ENCODE measurements at places on chromosomes 12 and 14.

DNA sequence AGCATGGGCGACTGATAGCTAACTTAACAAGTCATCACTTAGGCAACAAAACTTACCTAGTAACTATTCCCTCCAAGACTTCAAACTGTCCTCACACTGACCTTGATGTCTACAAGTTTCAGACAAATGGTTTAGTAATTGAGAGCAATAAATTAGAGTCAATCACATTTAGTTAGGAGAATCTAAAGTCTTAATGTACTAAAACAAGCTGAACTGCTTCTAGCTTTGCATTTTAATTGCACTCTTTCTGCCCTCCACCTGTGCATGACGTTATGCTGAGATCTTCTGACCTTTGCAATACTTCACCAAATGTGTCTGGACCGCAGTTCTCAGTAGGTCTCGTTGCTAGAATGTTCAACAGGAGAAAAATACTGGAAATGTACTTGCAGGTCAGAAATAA is 158.0 kb downstream of the PIK3C2G start:
- DNase-seq = no peak

- no peak for DNase-seq
Measured at GRCh38 chr14:45144658-45145057, 8.9 kb downstream of the FANCM start.

- DNase-seq = no peak
Measured at GRCh38 chr12:30826276-30826675, 71.5 kb upstream of the CAPRIN2 start.

DNA sequence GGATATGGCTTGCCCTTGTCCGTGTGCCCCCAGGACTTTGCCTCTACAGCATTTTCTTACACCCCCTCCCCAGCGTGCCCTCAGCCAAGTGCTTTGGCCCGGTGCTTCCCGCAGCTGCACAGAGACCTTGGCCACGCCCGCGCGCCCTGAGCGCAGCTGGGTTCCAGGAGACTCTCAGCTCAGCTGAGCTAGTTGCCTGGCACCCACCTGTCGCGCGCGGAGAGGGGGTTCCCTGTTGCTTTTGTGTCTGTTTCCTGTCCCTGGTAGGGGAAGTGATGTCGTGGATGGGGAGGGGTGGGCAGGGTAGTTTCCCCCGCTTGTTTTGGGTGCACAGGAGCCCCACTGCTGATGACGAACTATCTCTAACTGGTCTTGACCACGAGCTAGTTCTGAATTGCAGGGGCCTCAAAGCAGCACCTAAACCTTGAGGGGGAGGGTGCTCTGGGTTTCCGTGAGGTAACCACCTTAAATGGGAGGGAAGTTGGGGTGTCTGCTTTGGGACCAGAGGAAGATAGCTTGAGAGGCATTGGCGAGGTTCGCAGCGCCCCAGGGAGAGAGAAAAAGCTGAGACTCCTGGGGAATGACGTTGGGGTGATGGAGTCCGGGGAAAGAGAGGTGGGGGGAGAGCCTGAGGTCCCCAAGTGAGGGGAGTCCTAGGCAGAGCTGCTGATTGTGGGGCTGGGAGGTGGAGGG is 1.5 kb downstream of the DIO3 start:
- peak; percentile 22 for DNase-seq

DNA sequence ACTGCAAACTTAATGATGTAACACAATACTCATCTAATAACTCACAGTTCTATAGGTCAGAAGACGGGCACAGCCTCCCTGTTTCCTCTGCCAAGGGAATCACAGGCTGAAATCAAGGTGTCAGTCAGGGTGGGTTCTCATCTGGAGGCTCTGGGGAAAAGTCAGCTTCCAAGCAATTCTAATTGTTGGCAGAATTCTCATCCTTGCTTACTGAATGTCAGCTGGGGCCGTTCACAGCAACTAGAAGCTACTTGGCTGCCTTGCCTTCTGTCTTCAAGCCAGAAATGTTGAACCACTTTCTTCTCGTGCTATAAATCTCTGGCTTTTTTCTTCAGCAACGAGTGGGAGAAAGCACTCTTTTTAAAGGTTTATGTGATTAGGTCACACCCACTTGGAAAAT is 80.1 kb upstream of the PDZRN4 start:
- no peak for DNase-seq

DNA sequence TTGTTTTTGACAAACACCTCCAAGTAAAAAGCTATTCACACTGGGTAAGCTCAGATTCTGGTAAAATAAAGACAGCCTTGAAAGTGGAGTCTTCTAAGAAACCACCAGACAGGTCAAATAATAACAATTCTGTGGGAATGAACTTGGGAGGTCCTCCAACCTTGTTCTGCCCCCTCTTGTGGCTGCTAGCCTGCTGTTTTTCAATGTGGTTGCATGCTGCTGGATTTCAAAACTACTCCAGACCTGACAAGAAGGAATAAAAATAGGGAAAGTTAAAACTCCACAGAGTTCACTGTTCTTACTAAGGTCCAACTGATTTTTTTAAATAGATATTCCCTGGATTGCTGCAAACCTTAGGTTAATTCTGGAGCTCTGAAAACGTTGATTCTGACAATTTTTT is 32.2 kb upstream of the RIN3 start:
- DNase-seq = no peak

GRCh38 chr12:3432868-3433267 is 58.1 kb upstream of the PRMT8 start:
- no peak for DNase-seq

DNA sequence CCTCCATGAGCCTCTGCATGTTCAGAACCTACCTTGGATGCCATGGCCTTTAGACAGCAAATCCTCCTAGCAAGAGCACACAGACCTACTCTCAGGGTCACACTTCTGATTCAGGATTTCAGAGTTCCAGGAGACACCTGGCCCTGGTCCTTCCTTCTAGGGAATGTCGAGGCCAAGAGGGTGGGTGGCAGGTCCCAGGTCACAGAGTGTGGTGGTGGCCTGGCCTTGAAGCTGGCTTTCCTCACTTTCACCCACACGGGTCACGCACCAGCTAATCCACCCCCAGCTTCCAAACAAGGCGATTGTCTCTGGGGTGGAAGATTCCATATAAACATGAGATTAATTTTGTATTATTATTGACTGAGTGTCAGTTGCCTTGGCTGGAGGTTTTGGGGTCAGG is 328.3 kb upstream of the RTL1 start:
- no peak for DNase-seq

- DNase-seq = no peak
Measured at GRCh38 chr14:29240066-29240465, 473.5 kb downstream of the FOXG1 start.

DNA sequence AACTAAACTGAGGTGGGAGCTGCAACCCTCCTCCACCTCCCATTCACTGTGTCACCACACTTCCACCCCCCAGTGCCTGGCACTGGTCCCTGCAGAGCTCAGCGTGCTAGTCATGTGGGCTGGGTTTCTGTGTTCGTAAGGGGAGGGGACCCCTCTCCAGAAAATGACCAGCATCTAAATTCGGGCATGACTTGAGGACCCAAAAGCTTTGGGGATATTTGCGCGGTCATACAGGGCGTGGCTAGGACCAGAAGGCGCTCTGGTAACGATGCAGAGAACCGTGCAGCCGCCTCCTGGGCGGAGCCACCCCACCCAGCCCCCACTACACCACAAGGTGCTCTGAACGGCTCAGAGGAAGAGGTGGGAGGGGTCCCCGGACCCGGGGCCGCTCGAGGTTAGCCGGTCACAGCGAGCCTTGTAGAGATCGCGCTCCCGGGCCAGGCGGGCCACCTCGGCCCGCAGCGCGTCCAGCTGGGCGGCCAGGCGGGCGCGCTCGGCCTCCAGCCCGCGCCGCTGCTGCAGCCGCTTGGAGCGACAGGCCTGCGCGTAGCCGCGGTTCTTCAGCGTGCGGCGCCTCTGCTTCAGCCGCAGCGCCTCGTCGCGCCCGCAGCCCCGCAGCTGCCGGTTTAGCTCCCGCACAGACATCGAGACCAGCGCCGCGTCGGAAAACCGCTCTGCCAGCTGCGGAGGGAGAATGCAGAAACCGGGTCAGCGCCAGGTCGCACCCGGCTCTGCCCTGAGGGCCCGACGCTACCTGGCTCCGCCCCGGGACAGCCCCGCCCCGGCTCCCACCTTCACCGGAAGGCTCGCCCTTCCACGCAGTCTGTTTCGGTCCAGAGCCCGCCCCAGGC is 9.8 kb downstream of the CPNE6 start:
- peak; percentile 84 for DNase-seq

- DNase-seq = no peak
Measured at GRCh38 chr14:33686856-33687255, 264.0 kb downstream of the EGLN3 start.

GRCh38 chr12:40989785-40990184 is 198.3 kb upstream of the PDZRN4 start:
- DNase-seq = no peak

DNA sequence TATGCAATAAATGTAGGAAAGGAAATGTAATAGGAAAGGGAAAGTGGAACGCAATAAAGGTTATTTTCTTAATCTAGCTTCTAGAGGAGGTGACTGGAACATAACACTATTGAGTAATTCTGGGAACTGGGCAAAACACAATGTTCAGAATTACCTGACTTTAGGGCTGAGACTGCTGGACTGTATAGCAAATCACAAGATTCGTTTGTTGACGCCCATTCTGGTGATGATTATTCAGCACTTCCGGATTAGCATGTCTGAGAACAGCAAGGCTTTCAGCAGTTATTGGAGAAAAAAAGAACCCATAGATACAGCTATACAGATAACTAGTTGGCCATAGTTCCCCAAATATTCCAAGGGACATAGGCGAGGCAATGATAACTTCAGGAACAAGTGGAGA is 2.3 kb upstream of the KLRD1 start:
- no peak for DNase-seq

- DNase-seq = peak; percentile 75
Measured at GRCh38 chr14:105019861-105020814, 745 bp downstream of the CDCA4 start.

- DNase-seq = peak; percentile 33
Measured at GRCh38 chr12:110647631-110648040, 33.7 kb downstream of the TCTN1 start.

- DNase-seq = no peak
Measured at GRCh38 chr14:55899531-55899930, 218.7 kb upstream of the PELI2 start.

DNA sequence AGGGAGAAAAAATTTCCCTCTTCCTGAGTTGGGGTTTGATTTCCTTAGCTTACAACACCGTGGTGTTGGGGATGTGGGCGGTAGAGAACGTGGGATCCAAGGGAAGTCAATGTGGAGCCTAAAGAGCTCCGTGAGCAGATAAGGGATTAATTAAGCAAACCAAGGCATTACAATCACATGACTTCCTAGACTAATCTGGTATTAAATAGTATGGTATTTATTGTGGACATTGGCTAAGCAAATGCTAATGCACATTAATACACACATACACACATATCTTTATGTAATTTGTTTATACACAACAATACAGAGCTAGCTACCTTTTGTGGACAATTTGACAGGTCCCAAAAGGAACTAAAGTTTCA is 791 bp upstream of the RNF41 start:
- no peak for DNase-seq

DNA sequence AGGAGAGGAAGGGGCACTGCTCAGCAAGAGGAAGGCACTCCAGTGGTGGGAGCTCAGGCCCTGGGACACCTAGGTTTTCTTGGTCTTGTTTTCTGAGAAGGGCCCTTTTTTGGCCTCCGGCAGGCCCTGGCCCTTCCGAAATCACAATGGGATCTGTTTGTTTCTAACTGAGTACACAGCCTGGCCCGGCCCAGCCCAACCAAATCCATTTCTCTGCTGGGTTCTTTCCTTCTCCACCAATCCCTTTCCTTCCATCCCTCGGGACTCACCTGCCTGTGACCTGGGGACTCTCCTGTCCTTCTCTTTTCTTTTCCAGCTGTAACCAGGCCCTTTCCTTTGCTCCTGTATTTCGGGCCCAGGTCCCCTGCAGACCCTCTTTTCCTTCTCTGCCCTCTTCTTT is 18.6 kb downstream of the TEAD4 start:
- DNase-seq = no peak

- DNase-seq = no peak
Measured at GRCh38 chr14:103451401-103451800, 66.2 kb downstream of the MARK3 start.

- DNase-seq = no peak
Measured at GRCh38 chr14:21558703-21559170, 21.1 kb downstream of the OR10G3 start.

DNA sequence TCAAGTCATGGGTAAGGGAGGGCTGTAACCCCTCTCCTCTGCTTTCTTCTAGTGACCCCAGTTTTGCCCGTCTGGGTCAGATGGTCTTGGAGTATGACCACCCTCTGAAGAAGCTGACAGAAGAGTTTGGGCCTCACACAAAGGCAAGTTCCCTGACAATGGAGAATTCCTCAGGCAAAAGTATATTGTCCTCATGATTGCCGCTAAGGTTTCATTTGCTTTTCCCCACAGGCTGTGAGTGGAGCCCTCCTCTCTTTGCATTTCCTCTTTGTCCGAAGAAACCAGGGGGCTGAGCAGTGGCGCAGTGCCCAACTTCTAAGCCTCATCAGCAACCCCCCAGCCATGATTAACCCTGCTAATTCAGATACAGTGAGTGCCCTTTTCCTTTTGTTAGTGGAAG is 12.1 kb downstream of the NCKAP1L start:
- DNase-seq = no peak

DNA sequence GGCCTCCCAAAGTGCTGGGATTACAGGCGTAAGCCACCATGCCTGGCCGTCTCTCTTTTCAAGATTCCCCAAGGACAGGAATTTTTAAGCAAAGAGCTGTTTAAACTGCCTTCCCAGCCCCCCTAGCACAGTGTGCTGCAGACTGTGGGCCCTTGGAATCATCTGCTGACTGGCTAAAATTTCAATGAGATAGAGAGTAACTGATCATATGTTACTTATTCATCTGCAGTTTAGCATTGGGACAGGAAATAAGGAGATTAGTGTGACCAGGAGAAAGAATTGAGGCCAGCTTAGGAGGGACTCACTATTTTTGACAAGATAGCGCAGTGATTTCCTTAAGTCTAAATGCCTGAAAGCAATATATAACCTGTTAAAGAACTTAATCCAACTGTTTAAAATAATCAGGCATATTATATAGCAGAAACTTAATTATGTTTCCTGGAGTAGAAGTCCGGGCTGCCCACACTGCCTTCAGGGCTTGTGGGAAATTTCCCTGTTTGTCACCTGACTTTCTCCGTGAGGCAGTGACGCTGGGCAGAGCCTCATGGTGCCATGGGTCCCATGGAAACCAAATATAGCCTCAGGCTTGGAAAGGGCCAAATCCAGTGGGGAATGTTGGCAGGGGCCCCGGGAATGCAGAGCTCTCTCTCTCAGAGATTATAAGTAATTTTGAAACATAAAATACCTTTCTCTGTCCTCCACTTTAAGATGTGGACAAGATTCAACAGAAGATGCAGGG is 22.8 kb upstream of the CEBPE start:
- DNase-seq = no peak

DNA sequence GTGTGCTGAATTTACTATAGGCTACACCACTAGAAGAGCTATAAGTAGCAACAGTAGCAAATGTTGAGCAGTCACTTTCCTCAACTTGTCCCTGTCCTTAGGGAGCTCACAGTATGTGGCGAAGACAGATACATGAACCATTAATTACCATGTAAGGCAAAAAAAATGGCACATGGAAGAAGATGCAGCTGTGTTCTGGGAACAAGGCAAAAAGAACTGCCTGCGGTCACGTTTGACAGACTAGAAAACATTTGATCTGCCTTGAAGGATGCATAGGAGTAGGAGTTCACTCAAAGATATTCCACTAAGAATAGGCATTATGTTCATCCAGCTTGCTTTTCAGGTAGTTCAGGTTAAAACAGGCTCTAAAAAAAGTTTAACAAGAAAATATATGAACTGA is 46.5 kb upstream of the IFNG-AS1 start:
- no peak for DNase-seq

Measured in activated CD4-positive, alpha-beta T cell treated with anti-CD3 and anti-CD28 coated beads for 36 hours (primary cell).